PC-3 (cell line): ENCODE measurements at places on chromosomes 6 and 20. TPM values are rescaled to one million over a fixed set of nuclear protein-coding genes. Genes with fewer than 3 reads are reported as not detected.

The RIMS1 gene
- total RNA-seq = 0.51 and 0.81 TPM in 2 replicates

The PM20D2 gene
- 17.3 and 21.0 TPM in 2 replicates for total RNA-seq

The SNPH gene
- 21.4 and 24.9 TPM in 2 replicates for total RNA-seq

The NFATC2 gene
- 12.4 and 12.9 TPM in 2 replicates for total RNA-seq

The XKR7 gene
- not detected in 2 replicates for total RNA-seq

The GABRR2 gene
- total RNA-seq = 0.23 and 0.36 TPM in 2 replicates

The PGC gene
- not detected in 2 replicates for total RNA-seq

The SLC22A1 gene
- total RNA-seq = 0.29 and 10.2 TPM in 2 replicates

The CLDN20 gene
- not detected in 2 replicates for total RNA-seq
